Activated naive CD4-positive, alpha-beta T cell (primary cell): ENCODE measurements at places on chromosomes 2 and 18.

GRCh38 chr2:26740346-26740745 is 23.7 kb upstream of the SLC35F6 start:
- no peak for DNase-seq

- DNase-seq, result no peak
Observed at GRCh38 chr2:134457353-134457752, 203.5 kb downstream of the MGAT5 start.

DNA sequence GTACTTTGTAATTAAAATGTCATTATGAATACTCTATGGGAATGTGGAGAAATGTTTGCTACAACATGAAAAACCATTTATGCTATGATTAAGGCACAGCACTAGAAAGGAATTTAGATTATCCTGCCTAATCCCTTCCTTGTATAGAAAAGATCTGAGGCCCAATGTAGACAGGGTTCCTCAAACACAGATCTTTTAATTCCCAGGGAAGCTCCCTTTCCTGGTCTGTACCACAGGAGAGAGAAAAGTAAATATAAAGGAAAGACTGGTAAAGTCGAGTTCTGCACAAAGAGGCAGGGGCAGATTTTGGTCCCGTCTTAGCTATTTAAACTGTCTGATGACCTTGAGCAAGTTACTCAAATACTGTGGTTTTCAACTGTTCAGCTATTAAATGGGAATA is 84.7 kb downstream of the ICA1L start:
- no peak for DNase-seq

- no peak for DNase-seq
Observed at GRCh38 chr18:22933966-22934423, 867 bp downstream of the RBBP8 start.

- DNase-seq, result no peak
Observed at GRCh38 chr2:144170179-144170578, 349.7 kb downstream of the ZEB2 start.

DNA sequence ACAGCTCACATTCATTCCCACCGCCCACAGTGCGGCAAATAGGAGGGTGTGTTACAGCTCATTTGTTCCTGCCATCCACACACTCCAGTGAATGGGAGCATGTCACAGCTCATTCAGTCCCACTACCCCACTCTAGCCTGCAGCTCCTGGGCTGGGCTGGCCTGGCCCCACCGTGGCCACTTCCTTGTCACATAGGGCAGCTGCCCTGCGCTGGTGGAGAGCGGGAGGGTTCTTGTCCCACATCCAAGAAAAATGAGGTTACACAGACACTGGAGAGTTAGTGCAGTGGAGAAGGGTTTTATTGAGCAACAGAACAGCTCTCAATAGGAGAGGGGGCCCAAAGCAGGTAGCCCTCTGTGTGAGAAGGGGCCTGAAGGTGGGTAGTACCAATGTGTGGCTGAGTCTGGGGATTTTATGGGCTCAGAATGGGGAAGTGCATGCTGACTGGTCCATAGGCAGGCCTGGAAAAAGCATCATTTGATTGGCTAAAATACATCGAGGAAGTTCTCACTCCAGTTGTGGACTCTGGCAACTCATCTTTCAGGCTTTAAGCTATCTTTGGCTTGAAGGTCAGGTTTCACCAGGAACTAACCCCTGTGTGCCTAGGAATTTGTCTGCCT is 249.7 kb downstream of the ETAA1 start:
- no peak for DNase-seq

GRCh38 chr2:215528555-215528954 is 92.7 kb upstream of the FN1 start:
- no peak for DNase-seq

DNA sequence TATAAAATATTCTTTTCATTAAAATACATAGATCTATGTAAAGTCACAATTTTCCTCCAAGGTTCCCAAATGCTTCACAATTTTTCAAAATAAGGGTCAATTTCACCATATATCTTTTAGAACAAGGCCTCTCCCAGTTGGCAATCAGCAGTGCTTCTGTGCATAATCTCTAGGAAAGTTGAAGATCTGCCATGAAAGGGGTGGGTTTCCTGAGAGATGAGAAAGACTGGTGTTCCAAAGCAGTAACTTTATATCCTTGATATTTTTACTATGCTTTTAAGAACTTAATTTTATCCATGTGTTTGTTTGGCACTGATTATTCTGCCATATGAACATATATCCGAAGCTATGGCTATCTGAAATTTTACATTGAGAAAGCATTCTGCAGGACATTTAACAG is 199.4 kb upstream of the CYP26B1 start:
- no peak for DNase-seq

GRCh38 chr18:31506024-31506742 is 8.2 kb downstream of the DSG2 start:
- DNase-seq, result no peak

- no peak for DNase-seq
Observed at GRCh38 chr18:58177896-58178470, 134.0 kb downstream of the NEDD4L start.

- DNase-seq, result no peak
Observed at GRCh38 chr2:240254337-240255164, 114.1 kb upstream of the OTOS start.
